NCI-H146 (cell line): ENCODE measurements at places on chromosomes 4 and X.

DNA sequence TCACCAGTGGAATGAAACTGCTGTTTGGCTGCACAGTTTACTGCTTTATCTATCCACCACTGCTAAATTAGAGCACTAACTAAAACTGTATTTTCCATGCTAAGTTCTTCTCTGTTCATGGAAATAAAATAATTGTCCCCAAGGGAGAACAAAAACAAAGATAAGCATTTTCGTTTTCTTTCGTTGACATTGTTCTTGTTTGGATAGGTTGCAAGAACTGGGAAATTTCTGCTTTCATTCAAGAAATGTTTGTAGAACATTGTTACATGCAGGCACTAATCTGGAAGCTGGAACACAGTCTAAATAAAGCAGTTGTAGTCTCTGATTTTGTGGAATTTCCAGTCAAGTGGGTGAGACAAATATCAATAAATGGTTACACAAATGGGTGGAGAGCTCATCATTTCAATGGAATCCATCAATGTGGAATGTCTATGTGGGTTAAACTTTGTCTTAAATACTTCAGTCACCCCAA is 5.8 kb upstream of the CXCL8 start:
- DNase-seq = no peak

GRCh38 chr4:77578145-77578544 is 27.5 kb upstream of the CXCL13 start:
- no peak for DNase-seq

GRCh38 chrX:149871940-149872339 is 9.0 kb upstream of the MAGEA8 start:
- DNase-seq = no peak

- no peak for DNase-seq
Observed at GRCh38 chrX:48909703-48910294, 1.6 kb downstream of the SLC35A2 start.

DNA sequence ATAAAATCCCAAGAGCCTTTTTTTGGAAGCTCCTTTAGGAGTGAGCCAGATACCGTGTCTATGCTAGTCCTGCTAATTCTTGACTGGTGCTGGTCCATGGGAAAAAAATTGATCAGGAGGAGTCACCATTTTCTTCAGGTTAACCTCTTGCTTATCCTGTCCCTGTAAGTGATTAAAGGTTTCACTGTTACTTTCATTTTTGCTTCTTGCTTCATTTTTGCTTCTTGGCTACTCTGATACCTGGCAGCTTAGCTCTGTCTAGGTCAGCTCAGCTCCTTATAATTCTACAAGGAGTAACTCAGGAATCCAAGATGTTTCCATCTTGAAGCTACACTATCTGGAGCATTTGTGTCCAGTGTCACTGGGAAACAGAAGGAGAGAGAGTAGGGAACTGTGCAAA is 45.7 kb downstream of the AFM start:
- no peak for DNase-seq

DNA sequence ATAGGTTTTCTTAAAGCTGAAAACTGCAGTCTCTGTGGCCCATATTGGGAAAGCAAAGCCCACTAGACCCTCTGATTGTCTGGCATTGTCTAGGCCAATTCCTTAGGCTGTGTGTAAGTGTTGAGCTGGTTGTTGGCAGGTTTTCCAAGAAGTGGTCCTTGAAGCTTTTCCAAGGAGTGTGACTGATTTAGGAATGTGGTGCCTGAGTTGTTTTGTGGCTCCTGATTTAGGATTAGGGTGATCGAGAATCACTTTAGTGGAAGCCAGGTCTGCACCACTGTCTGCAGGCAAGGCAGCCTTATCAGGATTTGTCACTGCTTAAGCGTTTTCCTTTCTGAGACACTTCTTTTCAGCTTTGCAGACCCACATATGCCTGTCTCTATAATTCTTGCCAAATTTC is 339.0 kb upstream of the DDX53 start:
- no peak for DNase-seq

DNA sequence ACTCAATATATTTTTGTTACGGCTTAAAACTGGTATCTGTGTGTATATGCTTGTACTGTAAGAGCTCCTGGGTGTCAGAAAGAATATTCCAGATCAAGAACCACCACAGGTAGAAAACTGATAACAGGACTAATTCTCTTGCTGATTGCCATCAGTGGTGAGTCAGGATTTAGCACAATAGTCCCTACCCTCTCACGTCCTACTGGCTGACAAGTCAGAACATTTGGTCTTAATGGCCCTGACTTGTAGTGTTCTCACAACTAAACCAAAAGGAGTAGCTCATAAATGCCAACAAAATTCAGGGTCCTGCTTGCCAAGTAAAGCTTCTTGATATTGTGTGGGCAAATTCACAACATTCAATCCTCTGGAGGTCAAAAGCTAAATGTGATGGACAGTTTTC is 105.2 kb upstream of the MAB21L2 start:
- no peak for DNase-seq

- no peak for DNase-seq
Observed at GRCh38 chr4:128737098-128737513, 72.4 kb upstream of the JADE1 start.

- no peak for DNase-seq
Observed at GRCh38 chr4:87089368-87089767, 131.1 kb downstream of the KLHL8 start.

- no peak for DNase-seq
Observed at GRCh38 chr4:153369021-153369420, 24.5 kb downstream of the MND1 start.

DNA sequence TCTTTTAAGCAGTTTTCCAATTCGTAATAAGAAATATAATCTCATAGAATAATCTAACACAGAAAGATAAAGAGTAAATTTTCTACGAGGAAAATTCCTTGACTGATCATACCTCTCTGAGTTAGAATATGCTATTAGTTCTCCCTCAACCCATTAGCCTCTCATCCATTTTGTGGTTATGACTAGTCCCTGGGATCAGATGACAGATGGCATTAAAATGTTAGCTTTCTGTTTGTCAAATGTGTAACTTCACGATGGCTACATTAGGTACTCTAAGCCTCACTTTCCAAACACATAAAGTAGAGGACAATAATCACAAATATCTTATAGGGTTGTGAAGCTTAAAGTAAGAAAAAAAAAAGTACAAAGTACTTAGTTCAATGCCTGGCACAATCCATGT is 112.2 kb downstream of the ZAR1 start:
- no peak for DNase-seq
